ENCODE measurements at places on chromosomes 5 and 9.

GRCh38 chr9:83423815-83424707 is 114.1 kb downstream of the FRMD3 start:
- no peak for DNase-seq

DNA sequence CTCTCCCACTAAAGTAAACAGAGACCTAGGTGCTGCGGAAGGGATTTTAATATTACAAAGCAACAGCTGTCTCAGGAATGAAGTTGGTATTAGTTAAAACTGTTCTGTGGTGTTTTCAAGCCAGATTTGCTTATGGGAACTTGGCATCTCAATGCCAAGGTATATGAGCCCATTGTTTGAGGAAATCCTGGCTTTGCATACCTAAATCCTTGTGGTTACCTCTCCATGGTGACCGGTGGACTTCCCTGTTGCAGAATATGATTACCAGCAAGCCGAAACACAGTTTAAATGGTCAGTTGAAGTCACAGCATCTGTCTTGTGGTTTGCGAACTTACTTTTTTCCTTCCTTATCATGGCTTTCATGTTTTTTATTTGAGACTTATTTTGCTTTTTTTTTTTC is 62.3 kb upstream of the TXNDC8 start:
- DNase-seq, result no peak

DNA sequence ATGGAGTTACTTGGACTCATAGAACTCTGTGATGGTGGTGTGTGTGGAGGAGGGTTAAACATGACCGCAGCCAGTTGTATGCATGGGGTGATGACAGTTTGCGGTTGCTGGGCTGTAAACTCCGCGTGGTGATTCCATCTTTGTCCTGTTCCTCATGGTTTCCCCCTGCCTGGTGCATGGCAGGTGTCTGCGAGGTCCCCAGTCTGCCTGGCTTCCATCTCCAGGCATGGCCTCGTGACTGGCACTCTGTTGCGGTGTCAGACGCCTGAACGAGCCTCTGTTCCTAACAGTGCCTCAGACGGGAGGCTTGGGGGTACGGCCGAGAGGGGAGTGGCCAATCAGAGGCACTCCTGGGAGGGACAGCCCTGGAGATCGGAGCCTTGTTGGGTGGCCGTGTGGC is 33.9 kb upstream of the SH3PXD2B start:
- DNase-seq, result no peak

DNA sequence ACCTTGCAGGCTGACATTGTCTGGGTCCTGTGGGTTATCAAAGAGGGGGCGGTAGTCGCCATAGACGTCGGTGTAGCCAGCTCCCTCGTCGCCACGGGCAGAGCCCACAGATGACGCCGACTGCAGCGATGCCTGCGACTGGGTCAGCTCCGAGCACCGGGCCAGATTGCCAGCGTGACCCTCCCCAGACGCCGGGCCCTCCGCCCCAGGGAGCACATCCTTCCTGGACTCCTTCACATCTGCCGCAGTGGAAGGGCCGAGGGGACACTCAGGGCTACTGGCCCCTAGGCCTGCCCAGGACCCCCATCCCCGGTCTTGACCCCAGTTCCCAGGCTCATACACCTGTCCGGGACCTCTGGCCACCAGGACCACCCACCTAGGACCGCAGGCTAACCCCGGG is 13.9 kb downstream of the ABCA2 start:
- no peak for DNase-seq
